ENCODE measurements at places on chromosomes 12 and 14.
A peak's percentile ranks its signal among the peaks of the same experiment; 100 is the strongest.

DNA sequence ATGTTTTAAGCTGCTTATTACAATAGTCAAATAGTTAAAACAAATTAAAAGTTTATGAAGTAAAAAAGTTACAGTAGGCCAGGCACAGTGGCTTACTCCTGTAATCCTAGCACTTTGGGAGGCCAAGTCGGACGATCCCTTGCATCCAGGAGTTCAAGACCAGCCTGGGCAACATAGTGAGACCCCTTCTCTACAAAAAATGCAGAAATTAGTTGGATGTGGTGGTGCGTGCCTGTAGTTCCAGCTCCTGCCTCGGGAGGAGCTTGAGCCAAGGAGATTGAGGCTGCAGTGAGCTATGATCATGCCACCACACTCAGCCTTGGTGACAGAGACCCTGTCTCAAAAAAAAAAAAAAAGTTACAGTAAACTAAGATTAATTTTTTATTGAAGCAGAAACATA lies 142.6 kb downstream of the MIPOL1 start:
- no peak for DNase-seq

GRCh38 chr12:31234955-31235867 lies 90.7 kb downstream of the SINHCAF start:
- DNase-seq, result no peak

DNA sequence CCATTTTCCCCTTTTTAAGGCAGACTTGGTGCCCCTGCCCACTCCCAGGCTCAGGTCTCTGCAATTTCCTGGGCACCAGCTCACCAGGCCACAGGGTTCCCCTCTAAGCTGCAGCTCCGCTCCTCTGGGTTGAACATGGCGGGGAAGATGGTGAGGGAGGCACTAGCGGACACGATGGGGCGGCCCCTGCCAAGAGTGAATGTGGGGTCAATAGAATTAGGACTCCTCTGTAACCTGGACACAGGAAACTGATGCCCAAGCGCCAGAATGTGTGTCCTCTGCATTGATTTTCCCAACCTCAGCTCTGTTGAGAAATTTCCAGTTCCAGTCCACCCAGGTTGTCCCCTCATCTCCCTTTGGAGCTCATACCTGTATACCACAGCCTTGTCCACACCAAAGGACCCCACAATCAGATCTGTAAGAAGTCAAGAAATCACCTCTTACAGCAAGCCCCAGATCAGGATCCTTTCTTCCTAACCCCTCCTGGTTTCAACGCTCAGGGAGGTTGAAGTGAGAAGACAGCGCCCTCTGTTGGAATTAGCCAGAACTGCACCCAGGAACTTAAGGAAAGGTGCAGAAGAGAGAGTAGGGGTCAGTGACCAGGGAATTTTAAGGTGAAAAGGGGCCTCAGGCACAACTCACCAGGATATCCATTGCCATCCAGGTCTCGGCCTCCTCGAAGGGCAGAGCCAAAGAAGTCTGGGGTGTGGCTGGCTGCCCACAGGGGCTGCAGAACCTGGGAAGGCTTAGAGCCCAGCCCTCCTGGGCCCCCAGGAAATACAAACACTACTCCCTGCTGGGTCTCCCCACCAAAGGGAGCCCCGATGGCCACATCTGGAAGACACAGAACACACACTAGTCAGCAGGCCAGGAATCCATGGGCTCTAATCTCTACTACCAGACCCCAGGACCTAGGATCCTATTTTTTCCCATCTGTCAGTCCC lies 14.7 kb downstream of the ITGA5 start:
- peak; percentile 57 for DNase-seq

DNA sequence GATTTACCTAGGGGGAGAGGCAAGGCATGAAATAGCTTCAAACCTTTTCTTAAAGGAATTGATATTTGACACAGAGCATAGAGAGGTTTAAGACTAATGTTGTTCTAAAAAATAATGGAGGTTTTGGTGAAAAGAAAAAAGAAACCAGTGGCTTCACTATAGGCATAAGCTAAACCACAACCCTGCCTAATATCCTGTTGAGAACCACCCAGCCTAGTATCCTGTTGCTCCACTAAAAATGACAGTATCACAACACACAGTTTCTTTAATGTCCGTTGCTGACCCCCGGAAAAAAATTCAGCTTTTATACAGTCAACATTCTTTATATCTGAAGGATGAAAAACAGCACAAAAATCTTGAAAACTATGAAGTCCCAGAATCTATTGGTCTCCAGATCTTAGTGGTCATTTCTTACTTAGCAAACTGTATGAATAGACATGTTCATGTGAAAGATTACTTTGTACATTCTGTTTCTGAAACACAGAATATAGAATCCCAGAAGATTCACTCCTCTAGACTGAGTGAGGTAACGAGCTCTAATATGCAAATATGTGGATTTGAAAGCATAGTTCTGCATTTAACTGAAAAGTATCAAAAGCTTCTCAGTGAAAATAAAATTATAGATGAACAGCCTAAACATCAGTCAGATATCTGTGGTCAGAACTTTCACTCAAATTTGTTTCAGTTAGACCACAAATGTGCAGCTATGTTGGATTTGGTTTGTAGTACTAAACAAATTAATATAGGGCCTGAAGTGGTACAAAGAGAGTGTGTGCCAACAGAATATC lies 40.5 kb downstream of the GALC start:
- DNase-seq, result peak; percentile 41
